ENCODE measurements at places on chromosomes 2 and 18.

- DNase-seq = peak; percentile 14
These were observed 419.9 kb downstream of the TGIF1 start for GRCh38 chr18:3869848-3870247.

GRCh38 chr18:35376742-35377695 is at the start of gene ZNF396:
Gene ZNF396 (minus strand): TSS chr18:35377337. CDS start chr18:35374292, 3,045 bp downstream.
- peak; percentile 70 for DNase-seq

DNA sequence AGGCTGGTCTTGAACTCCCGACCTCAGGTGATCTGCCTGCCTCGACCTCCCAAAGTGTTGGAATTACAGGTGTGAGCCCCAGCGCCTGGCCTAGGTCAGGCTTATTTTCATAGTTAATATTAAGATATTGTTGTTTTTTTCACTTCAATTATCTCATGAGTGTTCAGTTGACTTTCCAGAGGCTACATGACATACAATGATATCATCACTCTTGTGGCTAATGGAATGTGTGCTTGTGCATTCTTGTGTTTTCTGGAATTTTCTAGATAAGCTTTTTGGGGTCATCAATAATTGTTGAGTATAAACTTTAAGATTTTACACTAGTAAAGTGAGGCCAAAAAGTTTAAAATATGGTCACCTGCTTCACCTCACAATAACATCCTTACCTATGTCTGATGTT is 180.9 kb downstream of the FIGN start:
- no peak for DNase-seq

DNA sequence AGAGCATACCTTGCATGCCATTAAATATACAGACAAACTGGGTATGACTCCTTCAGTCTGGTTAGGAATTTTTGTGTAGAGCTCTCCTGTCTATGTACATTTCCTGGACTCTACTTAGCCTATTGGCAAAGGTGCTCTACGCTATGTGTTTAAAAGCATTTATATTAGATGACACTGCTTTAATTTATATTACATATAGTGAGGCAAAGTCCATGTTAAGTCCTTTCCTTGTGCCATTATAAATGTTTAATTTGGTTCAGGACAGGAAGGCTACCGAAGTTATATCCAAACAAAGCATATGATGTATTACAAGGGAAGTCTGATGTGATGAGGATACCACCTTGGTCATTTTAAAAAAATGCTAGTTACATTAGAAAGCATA is 117.4 kb upstream of the RAB27B start:
- no peak for DNase-seq

DNA sequence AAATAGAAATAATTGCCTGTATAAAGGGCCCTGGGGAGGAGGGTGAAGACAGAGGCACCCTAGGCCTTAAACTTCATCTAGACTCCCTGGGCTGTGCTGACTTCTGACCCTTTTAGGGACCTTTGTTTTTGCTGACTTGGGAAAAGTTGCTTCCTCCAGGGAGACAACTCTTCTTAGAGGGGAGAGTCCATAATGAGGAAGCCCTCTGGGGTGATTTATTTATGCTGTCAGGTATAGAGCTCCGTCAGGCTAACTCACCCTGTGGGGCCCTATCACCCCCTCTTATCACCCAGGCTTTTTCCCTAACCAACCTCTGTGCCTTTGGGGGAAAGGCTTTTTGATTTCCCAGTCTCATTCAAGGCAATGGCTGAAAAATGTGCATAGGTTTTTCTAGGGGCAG is 8.1 kb downstream of the ONECUT2 start:
- no peak for DNase-seq
